ENCODE measurements at places on chromosomes 4 and X.

DNA sequence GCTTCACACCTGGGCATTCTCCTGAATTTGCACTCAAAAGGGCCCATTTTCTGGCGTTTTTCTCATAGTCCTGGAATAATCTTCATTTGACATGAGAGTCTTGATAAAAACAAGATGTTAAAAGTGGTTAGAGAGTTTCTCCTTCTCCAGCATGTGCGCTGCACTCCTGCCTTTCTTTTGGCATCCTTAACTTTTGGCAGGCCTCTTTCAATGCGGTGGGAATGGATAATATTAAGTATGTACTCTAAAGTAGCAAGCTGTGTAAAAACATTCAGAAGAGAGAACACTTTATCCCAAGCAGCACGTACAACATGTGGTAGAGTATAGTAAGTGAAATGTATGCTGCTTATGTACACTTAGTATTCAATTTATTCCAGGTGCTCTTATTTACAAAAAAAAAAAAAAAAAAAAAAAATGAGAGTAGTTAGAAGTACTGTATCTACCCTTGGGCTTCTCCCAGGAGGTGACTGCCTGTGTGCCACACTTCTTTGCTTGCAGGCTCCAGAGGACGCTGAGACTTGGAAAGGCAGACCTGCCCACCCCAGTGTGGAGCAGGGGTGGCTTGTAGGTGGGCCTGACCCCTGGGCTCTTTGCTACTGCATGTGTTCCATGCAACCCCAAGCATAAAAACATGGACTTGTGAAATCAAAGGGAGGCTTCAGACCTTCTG, 3.9 kb downstream of the FGF2 start:
- DNase-seq, result no peak

GRCh38 chr4:168765726-168766125, 244.3 kb downstream of the CBR4 start:
- DNase-seq, result no peak

DNA sequence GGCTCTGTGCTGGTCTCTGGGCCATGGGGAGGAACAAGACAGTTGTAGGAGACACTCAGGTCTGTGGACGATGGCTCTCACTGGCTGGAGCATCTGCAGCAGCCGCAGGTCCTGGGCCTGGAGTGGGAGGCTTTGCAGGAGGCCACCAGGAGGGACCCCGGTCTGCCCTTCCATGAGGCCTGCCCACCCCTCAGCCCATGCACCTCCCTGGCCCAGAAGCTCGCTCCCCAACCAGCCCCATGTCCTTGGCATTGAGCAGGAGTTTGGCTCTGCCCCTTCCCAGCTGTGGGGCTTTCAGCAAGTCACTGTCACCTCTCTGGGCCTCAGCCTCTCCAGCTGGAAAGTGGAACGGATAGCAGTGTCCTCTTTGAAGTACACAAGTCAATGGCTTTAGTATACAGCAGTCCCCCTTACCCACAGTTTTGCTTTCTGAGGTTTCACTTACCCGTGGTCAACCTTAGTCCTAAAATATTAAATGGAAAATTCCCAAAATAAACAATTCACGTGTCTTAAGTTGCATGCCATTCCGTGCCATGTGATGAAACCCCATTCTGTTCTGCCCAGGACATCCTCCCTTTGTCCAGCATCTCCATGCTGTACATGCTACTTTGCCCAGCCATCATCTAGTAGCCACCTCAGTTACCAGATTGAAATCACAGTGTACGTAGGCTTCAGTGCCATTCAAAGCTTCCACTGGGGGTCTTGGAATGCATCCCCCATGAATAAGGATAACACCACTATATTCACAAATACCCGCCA, 104.0 kb downstream of the CPZ start:
- no peak for DNase-seq

DNA sequence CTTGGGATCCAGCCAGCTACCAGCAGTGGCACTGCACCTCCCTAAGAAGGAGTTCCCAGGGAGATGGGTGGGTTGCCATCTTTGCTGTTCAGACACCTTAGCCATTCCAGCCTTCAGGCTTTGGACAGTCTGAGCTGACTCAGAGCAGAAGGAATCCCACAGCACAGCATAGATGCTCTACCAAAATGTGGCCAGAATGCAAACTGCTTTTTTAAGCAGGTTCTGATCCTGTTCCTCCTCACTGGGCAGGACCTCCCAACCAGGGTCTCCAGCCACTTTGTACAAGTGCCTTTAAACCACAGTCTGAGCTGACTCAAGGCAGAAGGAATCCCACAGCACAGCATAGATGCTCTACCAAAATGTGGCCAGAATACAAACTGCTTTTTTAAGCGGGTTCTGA, 209.0 kb downstream of the NPNT start:
- no peak for DNase-seq

- DNase-seq, result no peak
These were observed 126.2 kb downstream of the IRS4 start for GRCh38 chrX:108610141-108610540.

DNA sequence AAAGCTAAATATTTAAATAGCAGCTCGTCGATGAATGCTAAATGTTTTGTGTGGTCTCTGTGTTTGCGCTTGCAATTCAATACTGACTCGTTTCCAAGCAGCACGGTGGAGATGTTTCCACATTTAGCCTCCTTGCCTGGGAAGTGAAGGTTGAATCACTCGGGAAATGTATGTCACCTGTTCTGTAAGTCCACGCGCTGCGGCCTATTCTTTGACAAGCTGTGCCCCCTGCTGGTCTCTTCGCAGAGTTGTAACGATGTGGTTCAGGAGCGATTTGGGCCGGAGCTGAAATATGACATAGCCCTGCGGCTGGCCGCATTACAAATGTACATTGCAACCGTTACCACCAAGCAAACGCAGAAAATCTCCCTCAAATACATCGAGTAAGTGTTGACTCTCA, 89.6 kb upstream of the PRPS2 start:
- peak; percentile 2 for DNase-seq

DNA sequence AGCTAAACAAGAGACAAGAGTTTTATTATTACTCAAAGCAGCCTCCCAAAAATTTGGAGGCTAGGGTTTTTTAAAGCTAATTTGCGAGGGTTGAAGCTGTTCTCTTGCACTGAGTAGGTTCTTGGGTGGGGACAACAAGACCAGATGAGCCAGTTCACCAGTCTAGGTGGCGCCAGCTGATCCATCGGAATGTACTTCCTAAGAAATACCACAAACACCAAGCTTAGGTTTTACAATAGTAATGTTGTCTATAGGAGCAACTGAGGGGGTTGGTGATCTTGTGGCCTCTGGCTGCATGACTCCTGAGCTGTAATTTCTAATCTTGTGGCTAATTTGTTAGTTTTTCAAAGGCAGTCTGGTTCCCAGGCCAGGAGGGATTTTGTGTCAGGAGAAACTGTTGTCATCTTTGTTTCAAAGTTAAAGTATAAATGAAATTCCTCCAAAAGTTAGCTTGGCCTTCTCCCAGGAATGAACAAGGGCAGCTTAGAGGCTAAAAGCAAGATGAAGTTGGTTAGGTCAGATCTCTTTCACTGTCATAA, 130.6 kb downstream of the SLC7A11 start:
- DNase-seq, result no peak

DNA sequence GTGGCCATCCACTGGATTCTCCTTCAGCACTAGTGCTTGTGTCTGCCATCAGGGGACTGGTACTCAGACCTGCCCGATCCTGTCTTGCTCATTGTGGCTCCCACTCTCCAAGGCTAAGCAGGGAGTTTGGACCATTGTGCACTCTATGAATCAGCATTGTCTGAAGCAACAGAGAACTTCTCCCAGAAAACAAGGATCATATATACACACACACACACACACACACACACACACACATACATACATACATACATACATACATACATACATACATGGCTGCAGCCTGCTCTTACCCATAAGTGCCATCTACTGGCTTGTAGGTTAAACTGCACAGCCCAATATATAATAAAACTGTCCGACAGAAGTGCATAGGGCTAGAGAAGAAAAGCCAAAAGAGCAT, 345.3 kb upstream of the LCORL start:
- DNase-seq, result no peak

DNA sequence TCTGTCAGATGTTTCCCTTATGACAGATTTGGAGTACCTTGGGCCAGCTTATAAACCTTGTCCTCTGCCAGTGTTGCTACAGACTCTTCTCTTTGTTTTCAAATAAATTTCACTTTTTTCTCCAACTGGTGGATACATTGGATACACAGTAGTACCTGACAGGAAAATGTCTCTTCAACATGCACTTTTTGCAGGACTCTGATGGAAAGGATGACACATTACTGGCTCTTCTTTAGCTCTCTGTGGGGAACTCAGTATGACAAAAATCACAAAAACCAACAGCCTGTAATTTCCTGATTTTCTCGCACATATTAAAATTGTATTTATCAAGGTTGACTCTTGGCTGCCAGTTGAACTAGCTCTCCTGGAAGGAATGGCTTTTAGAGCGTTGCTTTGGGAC, 61.3 kb upstream of the GIMD1 start:
- DNase-seq, result no peak

DNA sequence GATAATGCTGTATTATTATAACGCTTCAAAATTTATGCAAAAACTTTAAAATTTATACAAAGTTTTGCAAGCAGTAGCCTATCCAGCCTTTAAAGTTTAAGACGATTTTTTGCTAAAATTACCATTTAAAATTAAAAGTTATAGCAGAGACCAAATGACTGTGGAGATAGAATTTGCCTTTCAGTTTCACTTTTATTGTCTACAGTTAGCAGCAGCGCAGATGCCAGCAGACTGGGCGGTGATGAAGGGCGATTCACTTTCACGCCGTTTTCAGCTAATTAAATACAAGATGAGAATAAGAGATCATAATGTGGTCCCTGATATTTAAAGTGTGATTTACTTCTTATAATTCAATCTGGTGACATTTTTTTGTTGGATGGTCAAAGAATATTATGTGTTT, 1381.5 kb upstream of the ADGRL3 start:
- no peak for DNase-seq

DNA sequence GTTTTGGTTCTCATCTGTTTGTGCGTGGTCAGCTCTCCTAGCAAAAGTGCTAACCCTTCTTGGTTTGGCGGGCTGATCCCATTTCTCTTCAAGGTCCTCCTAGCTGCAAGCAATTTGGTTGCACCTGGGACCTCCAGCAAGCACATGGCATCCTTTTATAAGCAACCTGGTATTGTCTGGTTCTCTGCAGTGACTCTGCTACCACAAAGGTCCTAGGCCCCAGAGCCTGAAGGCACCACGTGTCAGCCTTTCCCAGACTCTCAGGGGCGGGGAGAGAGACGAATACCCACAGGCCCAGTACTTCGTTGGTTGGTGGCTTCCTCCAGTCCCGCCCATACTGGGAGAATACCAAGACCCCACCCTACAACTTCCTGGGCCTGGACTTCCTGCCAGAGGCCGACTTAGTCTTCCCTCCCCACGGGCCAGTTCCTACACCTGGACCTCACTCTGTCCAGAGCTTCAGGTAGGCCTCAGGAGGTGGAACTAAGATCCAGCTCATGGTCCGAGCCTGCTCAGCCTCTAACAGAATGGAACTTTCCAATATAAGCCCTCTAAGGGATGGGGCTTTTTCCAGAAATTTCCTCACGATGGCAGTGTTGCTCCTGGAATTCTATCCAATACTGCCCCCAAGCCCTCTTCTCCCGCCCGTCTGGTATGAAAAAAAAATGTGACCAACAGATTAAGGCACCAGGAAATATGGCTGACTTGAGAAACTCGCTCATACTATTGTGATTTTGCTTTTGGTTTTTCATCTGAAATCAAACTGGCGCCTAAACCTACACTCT, 192.5 kb upstream of the STK26 start:
- DNase-seq, result peak; percentile 40

DNA sequence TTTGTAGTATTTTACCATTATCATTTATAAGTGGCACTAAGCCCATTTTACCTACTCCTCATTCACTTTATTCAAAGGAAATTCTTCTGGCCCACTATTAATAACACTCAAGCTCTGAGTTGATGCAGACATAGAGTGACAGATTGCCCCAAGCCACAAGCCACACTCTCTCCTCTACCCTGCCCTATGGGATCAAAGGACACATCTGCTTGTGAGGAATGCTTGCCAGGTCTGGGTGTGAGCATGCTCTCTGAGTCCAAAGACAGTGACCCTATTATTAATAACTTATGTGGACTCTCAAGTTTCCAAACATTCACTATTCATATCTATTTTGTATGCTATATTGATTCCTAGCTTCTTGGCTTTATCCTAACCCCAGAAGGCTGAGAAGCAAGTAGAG, 18.5 kb downstream of the ETNPPL start:
- no peak for DNase-seq

DNA sequence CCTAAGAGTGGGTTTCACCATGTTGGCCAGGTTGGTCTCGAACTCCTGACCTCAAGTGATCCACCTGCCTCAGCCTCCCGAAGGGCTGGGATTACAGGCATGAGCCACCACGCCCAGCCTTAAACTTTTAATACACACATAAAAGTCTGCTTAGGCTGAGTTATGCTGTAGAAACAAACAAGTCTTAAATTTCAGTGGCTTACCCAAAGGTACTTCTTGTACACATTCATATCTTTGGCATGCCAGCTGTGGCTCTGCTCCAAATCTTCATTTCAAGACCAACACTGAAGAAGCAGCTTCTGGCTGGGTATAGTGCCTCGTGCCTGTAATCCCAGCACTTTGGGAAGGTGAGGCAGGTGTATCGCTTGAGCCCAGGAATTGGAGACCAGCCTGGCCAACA, 80.3 kb downstream of the PPEF2 start:
- DNase-seq, result no peak

DNA sequence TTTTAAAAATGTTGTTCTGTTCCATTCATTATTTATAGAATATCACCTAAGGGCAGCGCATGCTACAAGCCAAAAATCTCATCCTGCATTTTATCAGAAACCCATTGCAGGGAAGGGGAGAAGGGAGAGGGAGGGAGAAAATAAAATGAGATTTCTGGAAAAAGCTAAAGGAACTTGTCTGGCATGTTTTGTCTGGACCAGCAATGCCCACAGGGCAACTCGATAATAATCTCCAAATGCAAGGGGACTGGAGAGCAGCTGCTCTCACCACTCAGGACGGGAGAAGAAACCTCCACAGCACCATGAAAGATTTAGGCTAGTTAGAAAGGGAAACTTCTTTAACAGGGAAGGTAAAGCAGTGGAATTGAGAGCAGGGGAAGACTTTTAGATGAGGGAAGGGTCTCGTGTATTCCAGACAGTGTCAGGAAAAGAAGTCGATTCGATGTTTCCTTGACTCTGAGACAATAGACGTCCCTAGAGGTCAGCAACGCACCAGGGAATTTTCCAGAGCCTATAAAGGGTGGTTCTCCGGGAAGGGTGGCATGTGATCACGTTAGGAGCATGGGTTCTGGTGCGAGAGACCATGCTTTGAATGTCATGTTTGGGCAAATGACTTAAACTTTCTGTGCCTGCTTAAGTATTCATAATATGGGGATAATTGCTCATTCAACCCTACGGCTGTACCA, 132.2 kb upstream of the NDP start:
- DNase-seq, result no peak

GRCh38 chr4:28913466-28913865, 1806.7 kb upstream of the PCDH7 start:
- no peak for DNase-seq

Measured in activated T-helper 1 cell treated with anti-CD3 and anti-CD28 coated beads, Interleukin-12 subunit alpha, Interleukin-12 subunit beta, Interleukin-2, Interleukin-4 antibody, amounts not matched to agents 30 ng/mL and 10 ng/mL and 1 ng/mL, durations not matched to agents 14 hours and 24 hours and 36 hours (primary cell).